Activated CD8-positive, alpha-beta T cell treated with anti-CD3 and anti-CD28 coated beads, Interleukin-2, amount 10 ng/mL, durations not matched to agents 7 days and 5 days (primary cell): ENCODE measurements at places on chromosomes 6 and 20.

DNA sequence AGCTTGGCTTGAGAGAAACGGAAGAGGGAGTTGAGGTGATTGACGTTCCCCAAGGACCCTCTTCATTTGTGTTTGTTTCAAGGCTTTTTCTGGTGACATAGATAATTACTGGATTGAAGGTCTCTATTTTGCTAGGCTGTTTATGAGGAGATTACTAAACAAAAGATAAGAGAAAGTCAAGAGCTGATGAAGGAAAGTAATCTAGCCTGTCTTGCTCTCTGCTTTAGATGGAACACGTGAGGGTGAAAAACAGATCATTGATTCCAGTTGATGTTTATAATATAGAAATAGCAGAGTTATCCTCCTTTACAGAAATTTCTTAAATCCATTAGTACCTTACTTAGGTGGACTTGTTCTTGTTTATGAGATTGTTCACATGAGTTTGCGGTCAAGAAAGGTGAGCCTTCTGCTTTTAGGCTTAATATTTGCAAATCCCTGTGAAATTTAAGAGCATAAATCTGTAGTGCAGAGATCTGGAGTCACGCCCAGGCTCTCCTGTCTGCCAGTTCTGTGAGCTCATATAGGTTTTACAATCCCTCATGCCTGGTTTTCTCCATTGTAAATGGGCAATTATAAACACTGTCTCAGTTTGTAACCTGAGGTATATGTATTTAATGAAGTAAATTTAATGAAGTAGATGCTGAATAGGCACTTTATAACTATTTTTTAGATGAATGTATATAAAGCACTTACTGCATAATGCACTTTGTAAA lies 272.8 kb downstream of the NKAIN2 start:
- no peak for DNase-seq

DNA sequence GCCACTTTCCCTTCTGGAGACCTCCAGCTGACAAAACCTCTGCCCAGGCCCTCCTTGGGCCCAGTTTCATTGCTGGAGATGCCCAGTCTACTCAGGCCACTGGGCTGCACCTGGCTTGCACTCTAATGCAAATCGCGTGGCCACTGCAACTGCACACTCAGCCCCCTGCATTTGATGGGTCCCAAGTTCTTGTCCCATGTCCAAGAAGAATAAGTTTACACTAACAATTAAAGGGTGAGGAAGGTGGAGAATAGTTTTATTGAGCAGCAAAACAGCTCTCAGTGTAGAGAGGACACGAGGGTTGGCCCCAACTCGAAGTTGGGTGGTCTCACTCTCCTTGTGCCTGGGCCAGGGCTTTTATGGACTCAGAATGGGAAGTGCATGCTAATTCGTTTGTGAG lies 31.9 kb upstream of the THEMIS start:
- no peak for DNase-seq

DNA sequence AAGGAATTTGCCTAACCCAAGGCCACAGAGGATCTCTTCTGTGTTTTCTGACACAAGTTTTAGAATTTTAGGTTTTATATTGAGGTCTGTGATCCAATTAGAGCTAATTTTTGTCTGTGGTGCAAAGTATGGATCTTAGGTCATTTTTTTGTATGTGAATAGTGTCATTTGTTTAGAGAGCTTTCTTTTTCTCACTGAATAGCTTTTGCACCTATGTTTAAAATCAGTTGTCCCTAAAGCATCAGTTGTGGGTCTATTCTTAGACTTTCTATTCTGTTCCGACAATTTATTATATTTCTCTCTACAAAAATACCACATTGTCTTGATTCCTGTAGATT lies 341 bp upstream of the MCM9 start:
- DNase-seq, result no peak

GRCh38 chr20:33594743-33595142 lies 67.4 kb upstream of the C20orf144 start:
- DNase-seq, result no peak

- DNase-seq, result no peak
Measured at GRCh38 chr20:51700809-51701285, 67.3 kb downstream of the ATP9A start.

- DNase-seq, result no peak
Measured at GRCh38 chr6:160795721-160796120, 93.7 kb downstream of the PLG start.

DNA sequence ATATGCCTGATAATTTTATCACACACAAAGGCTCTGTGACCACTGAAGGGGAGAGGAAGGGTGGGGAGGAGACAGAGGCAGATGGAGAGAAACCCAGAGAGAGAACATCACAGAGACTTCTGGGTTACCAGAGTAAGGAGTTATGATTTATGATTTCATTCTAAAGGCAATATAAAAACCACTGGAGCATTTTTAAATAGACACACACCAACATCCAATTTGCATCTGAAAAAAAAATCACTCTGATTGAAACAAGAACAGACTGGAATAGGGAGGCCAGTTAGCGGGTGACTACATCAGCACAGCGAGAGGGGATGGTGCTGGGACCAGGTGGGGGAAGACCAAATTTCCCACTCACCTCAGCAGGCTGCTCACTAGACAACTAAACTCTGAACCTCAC lies 104.8 kb downstream of the AGPAT4 start:
- no peak for DNase-seq

DNA sequence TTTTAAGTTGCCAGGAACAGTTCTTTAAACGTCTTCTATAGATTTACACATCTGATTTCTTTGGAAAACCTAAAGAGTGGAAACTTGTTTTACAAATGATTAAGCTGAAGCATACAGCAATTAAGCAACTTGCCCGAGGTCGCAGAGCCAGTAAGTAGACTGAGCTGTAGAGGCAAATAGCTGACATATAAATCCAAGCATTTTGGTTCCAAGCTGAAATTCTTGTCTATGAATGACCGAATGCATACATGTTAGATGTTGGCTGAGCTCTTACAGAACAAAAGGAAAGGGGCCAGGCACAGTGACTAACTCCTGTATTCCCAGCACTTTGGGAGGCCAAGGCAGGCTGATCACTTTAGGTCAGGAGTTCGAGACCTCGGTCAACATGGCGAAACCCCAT lies 101.8 kb upstream of the SGK1 start:
- no peak for DNase-seq

DNA sequence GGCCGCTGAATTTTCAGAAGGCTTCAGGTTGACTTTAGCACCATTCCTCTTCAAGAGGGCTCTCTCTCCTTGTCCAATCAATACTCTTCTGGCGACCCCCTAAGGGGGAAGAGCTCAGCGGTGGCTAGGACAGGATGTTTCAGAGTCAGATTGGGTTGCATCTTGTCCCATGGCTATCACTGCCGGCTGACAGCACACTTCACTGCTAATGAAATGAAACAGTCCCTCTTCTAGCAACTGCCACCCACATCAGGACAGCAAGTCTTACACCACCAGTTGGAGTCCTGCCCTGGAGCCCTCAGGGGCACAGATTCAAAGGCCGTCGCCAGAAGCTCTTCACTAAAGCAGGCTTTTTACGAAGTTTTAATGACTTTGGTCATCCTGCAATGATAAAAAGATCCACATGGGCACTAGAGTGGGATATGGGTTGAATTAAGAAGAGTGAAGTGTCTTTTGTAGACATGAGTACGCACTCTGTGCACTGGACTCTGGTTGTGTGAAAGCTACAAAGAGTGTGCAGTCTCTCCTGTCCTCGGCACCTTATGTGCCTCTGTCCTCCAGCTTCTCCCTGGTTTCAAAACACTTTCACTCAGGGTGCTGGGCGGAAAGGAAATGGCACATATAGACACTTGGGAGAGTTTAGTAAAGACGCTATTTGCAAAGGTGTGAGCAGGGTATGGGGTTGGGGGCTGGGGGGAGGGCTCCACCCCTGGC lies 66.1 kb upstream of the SLC22A16 start:
- DNase-seq, result no peak

DNA sequence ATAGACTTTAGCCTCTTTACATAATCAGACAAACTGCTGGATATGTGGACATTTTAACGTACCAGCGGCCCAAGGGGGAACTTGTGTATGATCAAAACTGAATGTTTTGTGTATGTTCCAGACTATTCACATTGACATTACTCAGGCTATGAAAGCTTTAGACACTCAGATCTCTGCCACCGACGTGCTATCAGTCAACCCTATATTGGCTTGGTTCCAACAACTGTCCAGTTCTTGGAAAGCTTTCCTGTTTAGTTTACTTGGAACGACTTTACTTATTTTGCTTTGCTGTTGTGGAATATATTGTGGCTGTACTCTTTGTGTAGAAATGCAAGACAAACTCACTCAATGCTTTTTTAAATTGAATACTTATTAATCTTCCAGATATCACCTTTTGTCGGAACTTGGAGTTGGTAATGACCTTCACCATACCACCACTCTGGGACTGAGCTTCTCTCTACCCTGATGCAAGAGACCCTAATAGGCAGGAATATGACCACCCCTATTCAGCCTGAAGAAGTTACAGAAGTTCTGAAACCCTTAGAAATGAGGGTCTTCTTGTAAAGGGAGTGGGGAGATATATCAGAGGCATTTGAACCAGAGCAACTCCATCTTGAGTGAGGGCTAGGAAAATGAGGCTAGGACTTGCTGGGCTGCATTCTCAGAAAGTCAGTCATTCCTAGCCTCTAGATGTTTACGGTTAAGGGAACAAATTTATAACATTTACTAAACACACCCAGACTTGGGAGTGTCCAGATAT lies 49.0 kb upstream of the PAX1 start:
- no peak for DNase-seq

- no peak for DNase-seq
Measured at GRCh38 chr6:163367497-163368183, 46.9 kb upstream of the QKI start.

GRCh38 chr20:57071283-57071731 lies 195.1 kb downstream of the BMP7 start:
- DNase-seq, result no peak

- DNase-seq, result no peak
Measured at GRCh38 chr6:141105481-141105880, 1027.2 kb upstream of the GJE1 start.
